ENCODE measurements at places on chromosomes 6 and 20.

DNA sequence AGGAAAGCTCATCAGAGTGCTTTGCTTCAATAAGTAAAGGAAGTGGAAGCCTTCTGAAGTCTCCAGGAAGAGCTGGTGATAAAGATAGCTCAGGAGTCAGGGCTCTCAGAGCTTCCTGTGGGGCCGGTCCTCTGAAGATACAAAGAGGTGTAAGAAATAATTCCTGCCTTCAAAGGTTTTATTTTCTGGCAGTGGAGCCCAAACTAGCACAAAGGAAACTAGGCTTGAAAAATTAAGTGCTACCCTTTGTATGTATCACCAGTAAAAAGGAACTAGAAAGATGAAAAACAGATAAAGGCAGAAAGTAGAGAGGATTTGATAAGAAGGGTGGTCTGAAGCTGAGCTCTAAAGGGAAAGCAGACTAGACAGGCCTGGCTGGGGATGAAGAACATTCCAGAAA lies 204.1 kb upstream of the SASH1 start:
- DNase-seq = no peak

- no peak for DNase-seq
Observed at GRCh38 chr6:92538926-92539325, 880.4 kb downstream of the EPHA7 start.

DNA sequence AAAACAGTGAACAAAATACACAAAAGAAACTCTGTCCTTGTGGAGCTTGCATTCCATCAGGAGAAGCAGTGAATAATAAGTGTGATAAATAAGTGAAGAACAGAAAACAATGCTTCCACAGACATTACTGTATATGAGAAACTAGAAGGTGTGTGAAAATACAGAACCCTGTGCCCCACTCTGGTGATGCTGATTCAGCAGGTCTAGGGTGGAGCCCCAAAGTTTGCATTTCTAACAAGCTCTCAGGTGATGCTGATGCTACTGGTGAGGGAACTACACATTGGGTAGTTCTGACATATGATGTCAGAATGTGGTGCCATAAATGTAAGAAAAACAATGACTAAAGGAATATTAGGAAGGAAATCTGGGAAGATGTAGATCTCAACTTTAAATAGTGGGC lies 601.4 kb upstream of the BTBD3 start:
- no peak for DNase-seq

DNA sequence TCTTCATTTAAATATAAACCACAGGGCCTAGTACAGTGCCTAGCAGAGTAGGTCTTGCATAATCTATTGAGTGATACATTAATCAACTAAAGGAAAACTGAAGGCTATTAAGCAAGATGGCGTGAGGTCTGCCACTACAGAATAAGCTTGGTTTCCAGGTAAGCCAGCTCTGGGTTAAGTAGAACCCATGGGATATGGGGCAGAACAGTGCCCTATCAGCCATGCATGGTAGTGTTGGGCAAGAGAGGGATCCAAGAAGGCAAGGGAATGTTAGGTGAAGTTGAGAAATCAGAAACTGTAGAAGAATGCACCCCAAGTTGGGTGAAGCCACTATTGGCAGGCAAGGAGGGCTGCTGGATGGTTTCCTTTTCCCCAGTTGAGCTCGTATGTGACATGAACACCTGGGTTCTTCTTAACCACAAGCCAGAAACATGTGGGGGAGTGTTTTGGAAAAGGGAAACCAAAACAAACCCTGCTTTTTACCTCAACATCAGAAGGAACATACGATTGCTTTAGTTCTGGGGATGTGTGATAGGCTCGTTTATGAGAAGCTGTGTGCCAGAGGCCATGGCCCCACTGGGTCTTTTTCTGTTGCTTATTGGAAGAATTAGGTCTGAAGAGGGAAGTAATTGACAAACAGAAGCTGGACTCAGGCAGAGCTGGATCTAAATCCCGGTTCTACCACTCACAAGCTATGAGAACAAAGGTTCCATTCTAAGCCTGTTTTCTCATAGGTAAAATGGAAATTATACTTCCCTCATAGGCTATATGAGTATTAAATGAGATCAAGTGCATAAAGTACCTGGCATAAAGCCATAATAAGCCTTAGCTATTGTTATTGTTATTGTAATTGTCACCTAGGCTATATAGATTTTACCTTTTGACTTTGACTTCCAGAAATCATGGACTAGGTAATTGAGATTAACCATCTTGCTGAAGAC lies 33.5 kb downstream of the NEDD9 start:
- no peak for DNase-seq

GRCh38 chr6:125153391-125154117 lies at the start of gene TPD52L1:
Gene TPD52L1 (plus strand): TSS chr6:125153773. CDS start chr6:125153952, 179 bp downstream.
- DNase-seq = peak; percentile 31

DNA sequence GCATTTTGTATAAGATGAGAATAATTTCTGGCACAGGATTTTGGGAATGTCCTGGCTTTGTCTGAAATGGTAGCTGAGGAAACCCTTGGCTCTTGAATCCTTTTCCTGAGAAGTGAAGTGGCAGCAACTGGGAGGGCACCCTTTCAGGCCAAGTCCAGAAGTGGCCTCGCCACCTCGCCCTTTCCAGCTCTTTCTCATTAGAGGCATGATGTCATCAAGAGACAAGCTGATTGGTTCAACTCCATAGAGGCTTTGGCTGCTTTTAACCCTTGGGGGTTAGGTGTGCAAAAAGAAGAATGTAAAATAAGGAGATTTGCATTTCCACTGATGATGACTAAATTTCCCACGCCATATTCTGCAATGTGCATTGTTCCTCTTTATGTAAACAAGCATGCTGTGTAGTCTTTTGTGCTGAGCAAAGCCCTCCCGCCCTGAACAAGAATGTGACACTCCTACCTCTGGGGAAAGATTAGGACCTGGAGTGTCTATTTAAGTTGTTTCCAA lies 116.5 kb downstream of the TCP11 start:
- peak; percentile 51 for DNase-seq

GRCh38 chr6:16776394-16777017 lies 15.2 kb upstream of the ATXN1 start:
- DNase-seq = no peak

DNA sequence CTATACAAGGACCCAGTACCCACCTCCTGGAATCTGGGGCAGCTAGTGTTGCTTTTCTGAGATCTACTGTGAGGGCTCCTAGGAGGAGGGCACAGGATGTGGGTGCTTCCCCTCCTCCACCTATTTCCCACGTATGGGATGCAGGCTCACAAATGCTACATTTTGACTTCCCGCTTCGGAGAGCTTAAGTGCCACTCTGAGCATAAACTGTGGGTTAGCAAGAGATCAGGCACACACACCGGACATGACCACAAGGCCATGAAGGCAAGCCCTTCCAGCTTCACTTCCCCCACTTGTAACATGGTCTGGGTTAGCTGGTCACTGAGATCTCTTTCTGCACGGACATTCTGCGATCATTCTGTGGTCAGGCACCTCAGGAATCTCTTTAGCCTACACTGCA lies 15.7 kb upstream of the TGM3 start:
- DNase-seq = peak; percentile 55

DNA sequence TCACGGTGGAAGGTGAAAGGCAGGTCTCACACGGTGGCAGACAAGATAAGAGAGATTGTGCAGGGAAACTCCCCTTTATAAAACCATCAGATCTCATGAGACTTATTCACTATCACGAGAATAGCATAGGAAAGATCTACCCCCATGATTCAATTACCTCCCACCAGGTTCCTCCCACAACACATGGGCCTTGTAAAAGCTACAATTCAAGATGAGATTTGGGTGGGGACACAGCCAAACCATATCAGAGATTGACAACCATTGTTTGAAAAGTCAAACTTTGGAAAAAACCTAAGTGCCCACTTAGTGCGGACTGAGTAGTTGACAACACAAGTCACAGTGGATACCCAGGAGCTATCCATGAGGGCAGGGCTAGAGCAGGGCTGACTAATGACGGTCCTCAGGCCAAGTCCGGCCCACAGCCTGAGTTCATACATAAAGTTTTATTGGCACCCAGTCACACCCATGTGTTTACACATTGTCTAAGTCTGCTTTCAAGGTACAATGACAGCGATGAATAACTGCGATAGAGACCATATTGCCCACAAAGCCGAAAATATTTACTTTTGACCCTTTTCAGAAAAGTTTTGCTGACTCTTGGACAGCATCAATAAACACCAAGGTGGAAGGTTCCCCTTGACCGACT lies 33.8 kb upstream of the PMEPA1 start:
- DNase-seq = no peak

- no peak for DNase-seq
Observed at GRCh38 chr6:4910037-4910760, 93.6 kb downstream of the RPP40 start.

DNA sequence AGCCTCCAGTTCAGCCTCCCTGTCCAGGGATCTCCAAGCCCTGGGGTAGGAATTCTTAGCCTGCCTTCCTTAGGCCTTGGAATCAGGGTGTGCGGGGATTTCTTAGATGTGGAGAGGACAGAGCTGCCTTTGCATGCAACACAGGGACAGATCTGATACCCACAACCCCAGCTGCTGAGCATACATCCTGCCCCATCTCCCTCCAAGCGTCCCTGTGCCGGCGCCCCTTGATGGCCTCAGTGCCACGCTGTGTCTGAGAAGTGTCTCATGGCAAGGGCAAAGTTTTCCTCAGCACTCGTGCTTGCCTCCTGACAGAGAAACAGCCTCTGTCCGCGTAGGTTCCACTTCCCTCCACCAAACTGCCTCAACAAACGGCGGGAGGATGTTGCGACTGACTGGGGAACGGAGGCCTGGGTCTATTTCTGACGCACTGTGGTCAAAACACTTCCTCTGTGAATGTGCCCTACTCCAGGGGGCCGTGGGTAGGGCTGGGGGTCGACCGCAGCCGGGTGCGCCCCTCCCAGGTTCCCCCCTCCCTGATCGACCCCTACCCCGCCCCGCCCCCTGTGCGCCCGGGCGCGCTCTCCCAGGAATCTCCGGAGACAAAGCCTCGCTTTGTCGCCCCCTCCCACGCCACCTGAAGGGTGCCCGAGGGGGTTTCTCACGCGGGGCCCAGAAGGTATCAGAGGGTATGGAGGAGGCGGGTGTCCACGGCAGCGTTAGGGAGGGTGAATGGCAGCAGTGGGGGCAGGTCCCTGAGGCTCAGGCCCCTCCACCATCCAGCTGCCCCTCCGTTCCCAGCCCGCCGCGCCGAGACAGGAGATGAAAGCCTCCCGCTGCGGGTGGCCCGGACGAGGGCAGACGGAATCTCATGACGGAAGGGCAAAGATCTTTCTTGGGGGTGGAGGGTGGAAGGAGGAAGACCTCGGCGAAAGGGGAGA lies 806 bp downstream of the MICAL1 start:
- peak; percentile 81 for DNase-seq

GRCh38 chr6:81228912-81229555 lies 523.4 kb downstream of the TENT5A start:
- DNase-seq = no peak

DNA sequence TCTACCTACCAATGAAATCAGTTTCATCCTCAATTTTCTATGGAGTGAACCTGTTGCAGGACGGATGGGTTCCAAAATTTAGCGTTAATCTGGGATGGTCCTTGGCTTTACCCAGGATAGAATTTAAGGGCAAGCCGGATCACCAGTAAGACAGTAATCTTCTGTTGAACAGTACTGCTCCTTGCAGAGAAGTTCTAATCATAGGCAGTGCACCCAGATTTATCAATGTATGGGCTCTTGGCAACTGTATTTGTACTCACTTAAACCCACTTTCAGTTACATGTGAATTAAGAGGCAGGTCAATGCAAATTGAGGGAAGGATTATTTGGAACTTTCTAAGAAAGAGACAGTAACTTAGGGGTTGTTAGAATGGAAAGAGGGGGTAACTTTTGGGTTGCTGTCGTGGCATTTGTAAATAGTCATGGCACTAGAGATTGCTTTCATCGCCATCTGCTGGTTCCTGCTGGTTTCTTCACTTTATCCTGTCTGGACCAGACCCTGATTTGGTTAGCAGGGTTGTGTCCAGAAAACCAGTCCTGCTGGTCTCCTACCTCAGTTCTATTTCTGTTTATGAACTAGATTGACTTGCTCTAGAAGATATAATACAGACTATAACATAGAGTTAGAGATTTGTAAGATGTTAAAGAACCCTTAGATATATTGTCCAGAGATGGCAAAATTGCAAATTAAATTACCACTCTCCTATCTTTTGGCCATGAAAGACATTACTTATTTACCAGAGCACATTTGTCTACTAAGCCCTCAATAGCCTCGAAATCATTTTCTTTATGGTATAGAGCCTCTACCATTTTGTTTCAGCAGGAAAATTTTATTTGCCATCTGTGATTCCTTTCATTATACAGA lies 646.3 kb downstream of the UTRN start:
- DNase-seq = peak; percentile 12

GRCh38 chr6:118528129-118528528 lies 20.0 kb upstream of the PLN start:
- no peak for DNase-seq

DNA sequence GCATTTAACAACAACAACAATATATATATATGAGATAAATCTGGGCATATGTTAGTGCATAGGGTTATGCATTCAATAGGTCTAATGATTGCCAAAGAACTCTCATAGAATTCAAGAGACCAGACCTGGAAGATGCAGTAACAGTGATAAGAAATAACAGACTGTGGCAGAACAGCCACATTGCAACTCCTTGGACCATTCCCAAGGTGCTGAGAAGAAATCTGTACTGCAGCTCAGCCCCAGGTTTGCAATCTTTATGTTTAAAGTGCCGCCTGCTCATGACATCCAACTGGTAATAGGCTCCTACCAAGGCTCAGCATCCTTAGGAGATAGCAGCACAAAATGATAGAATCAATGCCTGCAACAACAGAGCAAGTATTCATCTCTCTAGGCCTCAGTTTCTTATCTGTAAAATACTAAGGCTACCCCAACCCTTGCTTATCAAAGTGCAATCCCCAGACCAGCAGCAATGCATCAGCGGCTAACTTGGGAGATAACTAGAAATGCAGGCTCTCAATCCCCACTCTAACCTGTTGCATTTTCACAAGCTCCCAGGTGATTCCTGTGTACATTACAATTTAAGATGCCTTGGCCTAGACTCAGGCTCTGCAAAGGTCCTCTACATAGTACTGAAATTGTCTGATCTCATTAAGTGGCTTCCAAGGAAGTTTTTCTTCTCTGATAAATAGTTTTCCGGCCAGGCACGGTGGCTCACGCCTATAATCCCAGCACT lies 30.6 kb upstream of the PIM1 start:
- no peak for DNase-seq

DNA sequence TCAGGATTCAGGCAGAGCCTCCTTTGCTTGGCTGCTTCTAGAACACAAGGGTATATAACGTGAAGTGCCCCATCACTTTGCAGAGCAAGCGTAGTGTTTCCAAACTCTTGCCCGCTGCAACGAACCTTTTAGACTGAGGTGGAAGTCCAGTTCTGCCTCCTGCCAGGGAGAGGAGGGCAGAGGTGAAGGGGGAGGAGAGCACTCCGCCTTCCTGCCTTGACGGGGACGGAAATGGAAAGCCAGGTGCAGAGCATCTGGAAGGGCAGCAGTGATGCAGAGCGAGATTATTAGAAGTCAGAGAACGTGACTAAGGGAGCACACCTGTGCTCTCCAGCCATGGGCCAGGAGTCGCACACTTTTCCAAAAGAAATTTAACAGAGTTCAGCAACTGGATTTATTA lies 63.4 kb downstream of the RREB1 start:
- DNase-seq = no peak

- DNase-seq = no peak
Observed at GRCh38 chr6:47785182-47785581, 3.4 kb downstream of the OPN5 start.

GRCh38 chr20:1508574-1508973 lies 17.4 kb upstream of the SIRPB2 start:
- no peak for DNase-seq

- no peak for DNase-seq
Observed at GRCh38 chr6:112468359-112468758, 121.2 kb downstream of the RFPL4B start.

All from CD14-positive monocyte (primary cell).